ENCODE measurements at places on chromosomes 7 and 10.

GRCh38 chr7:131664570-131664969 lies 108.1 kb upstream of the PODXL start:
- DNase-seq: no peak

GRCh38 chr10:128028508-128029289 lies 97.5 kb downstream of the MKI67 start:
- DNase-seq: no peak

DNA sequence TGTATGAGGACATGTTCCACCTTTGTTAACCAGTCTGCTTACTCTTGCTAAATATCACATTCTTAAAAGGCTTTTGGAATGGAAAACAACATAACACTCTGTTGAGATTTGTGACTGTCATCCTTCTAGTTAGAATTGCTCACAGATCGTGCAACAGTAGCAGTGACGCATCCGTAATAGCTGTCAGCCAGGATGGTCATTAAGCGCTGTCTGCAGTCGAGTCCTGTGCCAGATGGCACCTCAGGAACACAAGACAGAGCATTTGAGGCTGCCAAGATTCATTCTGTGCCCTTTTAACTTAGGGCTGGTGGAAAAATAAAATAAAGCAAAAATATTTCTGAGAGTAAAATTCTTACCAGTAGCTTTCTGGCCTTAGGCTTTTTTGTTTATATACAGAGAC lies 348.6 kb downstream of the ANKRD7 start:
- DNase-seq: no peak

DNA sequence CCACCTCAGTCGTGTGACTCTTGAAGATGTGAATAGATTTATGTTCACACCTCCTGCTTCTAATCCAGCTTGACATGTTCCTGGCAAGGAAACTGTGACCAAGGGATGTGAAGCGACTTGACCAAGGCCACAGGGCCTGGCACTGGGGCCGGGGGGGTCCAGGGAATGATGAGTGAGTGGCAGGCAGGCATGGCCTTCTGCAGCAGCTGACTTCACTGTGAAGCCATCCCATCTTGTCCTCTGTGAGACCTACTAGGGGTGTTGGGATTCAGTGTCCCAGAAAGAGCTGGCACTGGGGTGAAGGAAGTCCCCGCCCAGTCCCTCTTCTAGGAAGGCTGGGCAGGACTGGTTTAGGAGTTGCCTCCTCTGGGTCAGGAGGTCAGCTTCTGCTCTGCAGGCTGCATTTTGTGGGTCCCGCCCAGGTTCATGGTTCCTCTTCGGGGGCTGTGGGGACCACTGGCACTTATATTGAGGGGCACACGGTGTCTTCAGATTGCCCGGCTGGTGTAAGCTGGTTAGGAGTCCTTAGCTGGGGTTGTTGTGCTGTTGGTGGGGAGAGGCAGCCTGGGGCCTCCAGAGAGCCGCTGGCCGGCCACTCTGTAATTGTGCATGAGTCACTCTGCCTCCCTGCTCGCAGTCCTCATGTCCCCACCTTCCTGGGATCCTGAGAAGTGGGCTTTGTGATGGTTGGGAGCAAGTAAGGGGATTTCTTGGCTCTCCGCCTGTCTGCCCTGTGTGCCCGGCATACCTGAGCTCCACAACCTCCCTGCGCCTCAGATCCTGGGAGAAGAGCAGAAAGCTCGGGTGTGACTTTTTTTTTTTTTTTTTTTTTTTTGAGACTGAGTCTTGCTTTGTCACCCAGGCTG lies 11.0 kb downstream of the ZMIZ1 start:
- DNase-seq: no peak

GRCh38 chr7:50664937-50665336 lies 99.7 kb upstream of the DDC start:
- no peak for DNase-seq

DNA sequence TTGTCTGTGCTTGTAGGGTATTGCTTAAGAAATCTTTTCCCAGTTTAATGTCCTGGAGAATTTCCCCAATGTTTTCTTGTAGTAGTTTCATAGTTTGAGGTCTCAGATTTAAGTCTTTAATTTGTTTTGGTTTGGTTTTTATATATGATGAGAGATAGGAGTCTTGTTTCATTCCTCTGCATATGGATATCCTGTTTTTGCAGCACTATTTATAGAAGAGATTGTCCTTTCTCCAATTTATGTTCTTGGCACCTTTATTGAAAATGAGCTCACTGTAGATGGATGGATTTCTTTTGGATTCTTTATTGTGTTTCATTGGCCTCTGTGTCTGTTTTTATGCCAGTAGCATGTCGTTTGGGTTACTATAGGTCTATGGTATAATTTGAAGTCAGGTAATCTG lies 20.2 kb downstream of the ADIRF start:
- no peak for DNase-seq

DNA sequence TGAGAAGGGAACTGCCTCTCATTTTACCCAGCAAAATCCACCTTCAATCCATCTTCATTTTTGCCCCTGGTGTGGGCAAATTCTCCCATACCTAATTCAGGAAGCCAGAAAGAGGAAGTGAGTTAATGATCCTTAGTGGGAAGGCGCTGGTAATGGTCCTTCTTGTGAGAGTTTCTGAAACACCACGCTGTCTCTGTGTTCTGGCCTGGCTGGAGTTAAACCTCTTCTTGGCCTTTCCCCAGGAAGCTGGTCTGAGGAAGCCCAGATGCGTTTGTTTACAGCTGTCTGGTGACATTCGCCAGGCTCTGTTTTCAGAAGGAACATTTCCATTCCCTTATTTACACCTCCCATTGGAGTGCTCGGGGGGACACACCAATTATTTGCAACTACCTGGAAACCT lies 24.3 kb downstream of the HTRA1 start:
- no peak for DNase-seq

DNA sequence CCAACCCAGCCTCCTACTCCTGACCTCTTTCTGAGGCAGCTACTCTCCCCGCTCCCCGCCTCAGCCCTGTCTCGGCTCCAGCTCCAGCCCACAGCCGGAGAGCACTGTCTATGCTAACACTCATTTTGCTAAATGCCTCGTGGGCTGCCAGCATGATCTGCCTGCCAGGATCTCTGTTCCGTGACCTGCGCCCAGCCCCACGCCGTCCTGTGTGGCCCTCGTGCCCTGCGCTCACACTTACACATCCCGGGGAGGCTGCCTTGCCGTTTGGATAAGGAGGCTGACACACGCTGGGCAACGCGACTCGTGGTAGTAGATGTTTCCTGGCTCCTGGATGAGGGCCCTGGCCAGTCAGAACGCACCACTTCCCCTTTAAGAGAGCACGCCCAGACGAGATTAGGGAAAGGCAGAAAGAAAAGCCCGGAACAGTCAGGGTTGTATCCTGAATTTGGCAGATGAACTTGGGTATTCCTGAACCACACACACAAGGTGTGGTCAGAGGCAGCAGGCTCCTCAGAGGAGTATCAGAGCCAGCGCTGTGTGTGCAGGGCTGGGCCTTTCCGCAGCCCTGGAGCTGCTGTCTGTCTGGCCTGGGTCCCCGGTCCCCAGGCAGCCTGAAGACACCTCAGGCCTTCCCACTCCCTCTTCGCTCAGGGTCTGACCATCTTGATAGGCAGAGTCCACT lies 97.7 kb upstream of the EFCAB10 start:
- DNase-seq: no peak

- DNase-seq: no peak
Measured at GRCh38 chr7:149685455-149685854, 87.9 kb downstream of the ZNF467 start.

DNA sequence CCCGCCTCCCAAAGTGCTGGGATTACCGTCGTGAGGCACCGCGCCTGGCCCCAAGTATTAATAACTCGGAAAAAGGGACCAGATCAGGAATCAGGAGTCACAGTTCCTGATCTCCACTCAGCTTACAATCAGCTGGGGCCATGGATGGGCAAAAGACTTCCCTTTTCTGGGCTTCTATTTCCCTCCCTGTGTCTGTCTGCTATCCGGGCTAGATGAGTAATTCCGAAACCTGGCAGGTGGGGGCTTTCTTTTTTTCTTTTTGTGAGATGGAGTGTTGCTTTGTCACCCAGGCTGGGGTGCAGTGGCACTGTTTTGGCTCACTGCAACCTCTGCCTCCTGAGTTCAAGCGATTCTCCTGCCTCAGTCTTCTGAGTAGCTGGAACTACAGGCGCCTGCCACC lies 11.6 kb downstream of the RPS24 start:
- DNase-seq: no peak

- DNase-seq: no peak
Measured at GRCh38 chr10:112173206-112173605, 10.4 kb downstream of the GPAM start.

- no peak for DNase-seq
Measured at GRCh38 chr7:155285833-155286232, 11.8 kb upstream of the INSIG1 start.

DNA sequence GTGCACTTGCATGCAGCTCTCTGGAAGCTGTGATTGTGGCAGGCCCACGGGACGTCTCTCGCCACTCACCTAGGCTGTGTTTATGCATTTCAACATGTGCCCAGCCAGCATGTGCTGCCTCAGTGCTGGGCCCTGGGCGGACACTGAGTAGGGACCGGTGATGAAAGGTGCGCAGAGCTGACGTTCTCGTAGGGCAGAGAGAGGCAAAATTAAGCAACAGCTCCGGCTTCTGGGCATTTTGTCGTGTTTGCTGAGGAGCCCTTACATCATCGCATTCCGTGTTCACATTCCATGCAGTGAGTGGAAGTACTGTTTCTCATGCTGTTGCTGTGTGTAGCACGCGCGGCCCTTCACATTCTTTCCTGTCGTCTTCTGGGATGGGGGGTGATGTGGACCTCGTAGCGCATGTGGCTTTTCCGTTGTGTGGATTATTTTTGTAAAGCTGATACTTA lies 50.5 kb downstream of the PRF1 start:
- DNase-seq: no peak

DNA sequence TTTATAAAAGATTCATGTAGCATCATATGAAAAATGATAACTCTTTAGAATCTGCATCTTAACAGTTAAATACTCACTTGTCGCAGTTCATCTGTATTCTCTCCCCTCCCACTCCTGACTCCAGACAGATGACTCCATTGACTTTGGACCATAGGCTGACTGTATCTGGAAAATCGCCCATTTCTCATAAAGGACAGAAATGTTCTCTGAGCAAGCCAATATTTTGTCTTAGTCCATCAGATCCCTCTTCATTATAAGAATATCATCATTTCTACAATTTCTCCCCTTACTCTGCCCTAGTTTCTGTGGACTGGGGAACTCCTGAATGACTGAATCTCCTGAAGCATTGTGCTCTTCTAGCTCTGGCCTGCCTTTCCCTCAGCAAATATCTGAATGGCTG lies 125.4 kb downstream of the SEMA3D start:
- DNase-seq: no peak

GRCh38 chr7:155813546-155814315 lies 1.5 kb upstream of the SHH start:
- DNase-seq: no peak

DNA sequence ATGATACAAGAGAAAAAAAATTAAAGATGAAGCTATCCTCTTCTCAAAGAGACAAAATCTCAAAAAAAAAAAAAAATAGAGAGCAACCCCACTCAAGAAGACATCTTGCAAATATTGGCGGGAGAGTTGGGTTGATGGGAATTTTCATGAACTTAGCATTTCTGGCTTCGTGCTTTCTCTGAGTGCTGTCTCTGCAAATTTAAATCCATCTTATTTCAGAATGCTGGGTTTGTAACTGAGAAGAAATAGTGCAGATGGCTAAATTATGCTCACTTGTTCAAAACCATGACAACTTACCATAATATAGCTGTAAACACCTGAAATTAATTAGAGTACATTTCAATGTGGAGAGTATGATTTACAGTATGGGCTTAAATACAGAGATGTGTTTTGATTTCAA lies 484.8 kb upstream of the CELF2 start:
- no peak for DNase-seq

DNA sequence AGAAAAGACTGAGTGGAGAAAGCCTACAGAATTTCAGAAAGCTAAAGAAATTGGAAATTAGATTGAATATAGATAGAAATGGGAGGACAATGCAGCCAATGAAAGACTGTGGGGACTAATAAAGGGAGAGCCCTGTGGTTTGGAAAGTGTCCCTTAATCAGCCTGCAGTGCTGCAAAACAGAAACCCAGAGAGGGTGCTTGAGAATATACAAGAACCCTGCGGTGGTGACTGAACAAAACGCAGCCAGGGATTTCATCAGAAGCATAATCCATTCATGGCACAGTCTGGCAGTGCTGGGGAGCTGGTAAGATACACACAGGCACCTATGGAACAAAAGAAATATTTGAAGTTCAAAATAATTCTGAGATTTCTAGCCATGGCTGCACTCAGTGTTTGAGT lies 19.1 kb downstream of the CEP41 start:
- no peak for DNase-seq

- no peak for DNase-seq
Measured at GRCh38 chr7:100444311-100445278, 8.3 kb upstream of the PPP1R35 start.

- no peak for DNase-seq
Measured at GRCh38 chr10:102327641-102328040, 67.9 kb upstream of the NFKB2 start.

Measured in stimulated activated CD8-positive, alpha-beta memory T cell treated with anti-CD3 and anti-CD28 coated beads, Interleukin-7, amount 100 ng/mL, for 1 hour (primary cell).